ENCODE measurements at places on chromosomes 13 and 19. TPM values are rescaled to one million over a fixed set of nuclear protein-coding genes. Genes with fewer than 3 reads are reported as not detected.

Gene VSIG10L
- polyA plus RNA-seq: 3.5 TPM

Gene CRTC1
- polyA plus RNA-seq: 12.2 TPM

Gene RBM42
- 55.0 TPM for polyA plus RNA-seq

Gene ADM5
- 0.64 TPM for polyA plus RNA-seq

Gene ZNF534
- 0.57 TPM for polyA plus RNA-seq

Gene ERICH6B
- 1.5 TPM for polyA plus RNA-seq

Gene PNMA8C
- polyA plus RNA-seq: 0.60 TPM

Gene AP2A1
- polyA plus RNA-seq: 40.8 TPM

Gene AXL
- polyA plus RNA-seq: 28.6 TPM

GRCh38 chr19:45130888-45131615, 29.7 kb downstream of the NKPD1 start:
- no peak for DNase-seq

DNA sequence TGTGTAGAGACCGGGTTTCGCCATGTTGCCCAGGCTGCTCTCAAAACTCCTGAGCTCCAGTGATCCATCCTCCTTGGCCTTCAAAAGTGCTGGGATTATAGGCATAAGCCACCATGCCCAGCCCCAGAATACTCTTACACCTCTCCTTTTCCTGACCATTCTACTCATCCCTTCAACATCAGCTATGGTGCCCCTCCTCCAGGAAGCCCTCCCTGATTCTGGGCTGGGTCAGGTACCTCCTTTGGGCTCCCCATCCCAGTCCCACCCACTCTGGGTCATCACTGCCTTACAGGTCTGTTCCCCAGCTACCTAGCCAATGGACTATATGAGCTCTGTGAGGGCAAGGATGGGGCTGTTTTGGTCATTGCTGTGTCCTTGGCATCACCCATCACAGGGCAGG, 9.6 kb downstream of the TGFB1 start:
- DNase-seq: no peak

GRCh38 chr19:11125994-11126685, 29.4 kb downstream of the SPC24 start:
- DNase-seq: no peak

DNA sequence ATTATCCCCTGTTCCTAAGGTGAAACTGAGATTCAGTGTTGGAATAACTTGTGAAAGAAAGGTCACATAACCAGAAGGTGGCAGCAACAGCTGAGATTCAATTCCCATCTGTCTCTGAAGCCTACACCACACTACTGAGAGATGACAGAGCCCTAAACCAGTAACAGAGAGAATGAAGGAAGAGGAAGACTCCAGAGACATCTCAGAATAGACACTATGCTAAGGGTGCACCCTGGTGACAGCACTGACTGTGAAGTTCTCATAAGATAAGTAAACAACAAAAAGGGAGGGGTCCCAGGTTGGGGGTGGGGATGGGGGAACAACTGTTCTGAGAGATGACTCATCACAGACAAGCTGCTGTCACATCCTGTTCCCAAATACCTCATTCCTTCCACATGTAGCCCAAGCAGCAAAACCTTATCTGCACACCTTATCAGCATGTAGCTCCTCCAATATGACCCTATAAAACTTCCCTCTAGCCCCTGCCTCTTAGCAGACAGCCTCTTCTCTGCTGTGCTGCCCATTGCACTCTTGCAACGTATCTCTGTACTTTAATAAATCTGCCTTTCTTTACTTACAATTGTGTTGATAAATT, 46.5 kb downstream of the UTP14C start:
- DNase-seq: no peak

DNA sequence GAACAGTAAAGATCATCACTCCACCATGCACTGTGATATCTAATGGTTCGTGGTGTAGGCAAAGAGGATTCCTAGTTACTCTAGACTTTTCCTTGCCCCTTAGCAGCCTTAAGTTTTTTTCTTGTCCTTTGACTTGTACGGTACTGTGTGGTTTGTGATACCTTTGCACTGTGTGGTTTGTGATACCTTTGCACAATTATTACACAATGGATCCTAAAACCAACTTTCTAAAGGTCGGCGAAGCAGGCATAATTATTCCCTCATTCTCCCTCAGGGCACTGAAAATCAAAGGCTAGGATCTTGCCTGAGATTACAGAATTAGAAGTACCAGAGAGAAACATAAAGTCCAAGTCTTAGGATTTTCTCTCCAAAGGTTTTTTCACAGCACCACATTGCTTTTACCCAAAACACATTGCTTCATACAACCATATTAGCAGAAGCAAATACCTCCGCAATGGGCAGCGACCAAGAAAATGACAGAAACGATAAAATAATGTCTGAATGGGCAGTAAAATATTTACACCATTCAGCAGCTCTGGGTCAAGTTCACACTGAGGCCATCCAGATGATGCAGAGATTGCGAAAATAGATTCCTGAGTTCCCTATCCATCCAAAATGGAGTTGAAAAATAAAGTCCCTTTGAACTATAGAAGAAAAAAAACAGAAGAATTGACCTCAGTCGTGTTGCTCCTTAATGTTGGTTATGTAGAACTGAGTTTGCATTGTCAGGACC, 106.4 kb downstream of the FGF14 start:
- DNase-seq: no peak

DNA sequence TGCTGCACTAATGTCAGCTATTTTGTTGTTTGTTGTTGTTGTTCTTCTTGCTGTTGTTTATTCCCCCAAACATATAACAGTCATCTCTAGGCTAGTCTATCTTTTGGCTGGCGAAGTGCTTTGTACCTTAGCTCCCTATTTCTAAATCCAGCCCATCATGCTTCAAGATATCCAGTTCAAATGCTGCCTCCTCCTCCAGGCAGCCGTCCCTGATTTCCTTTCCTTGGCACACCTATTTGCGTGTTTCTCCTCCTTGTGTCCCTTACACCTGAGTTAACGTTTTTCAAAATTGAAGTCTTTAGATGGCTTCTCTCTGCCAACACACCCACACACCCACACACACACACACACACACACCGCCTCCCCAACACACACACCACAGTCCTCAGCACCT, 25.5 kb downstream of the INSR start:
- no peak for DNase-seq

DNA sequence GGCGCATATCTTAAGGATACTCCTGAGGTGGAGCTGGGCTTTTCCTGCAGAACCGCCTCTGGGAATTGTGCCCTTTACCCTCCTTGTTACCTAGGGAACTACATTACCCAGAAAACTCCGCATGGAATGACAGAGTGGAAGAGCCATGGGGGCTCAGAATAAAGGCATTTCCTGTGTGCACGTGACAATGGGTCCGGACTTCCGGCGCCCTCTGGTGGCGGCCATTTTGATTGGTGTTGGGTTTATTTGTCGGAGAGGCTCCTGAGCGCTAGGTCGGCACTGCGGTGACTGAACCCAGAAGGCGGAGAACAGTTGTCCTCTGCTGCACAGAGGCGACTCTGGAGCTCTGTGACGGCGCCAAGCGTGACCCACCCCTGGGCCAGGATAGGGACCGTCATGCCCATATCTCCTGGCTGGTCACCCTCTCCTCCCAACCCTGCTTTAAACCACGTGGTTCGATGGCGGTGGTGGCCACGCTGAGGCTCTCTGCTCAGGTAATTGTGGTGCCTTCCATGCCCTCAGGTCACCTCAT, at the start of gene ZNF587B:
ZNF587B (plus strand) TSS at position 229 of the 532 bp plus-strand sequence; CDS start at position 459, 230 bp downstream.
- DNase-seq: peak; percentile 62

- DNase-seq: no peak
These were observed 15.7 kb upstream of the HNRNPM start for GRCh38 chr19:8429044-8429443.

DNA sequence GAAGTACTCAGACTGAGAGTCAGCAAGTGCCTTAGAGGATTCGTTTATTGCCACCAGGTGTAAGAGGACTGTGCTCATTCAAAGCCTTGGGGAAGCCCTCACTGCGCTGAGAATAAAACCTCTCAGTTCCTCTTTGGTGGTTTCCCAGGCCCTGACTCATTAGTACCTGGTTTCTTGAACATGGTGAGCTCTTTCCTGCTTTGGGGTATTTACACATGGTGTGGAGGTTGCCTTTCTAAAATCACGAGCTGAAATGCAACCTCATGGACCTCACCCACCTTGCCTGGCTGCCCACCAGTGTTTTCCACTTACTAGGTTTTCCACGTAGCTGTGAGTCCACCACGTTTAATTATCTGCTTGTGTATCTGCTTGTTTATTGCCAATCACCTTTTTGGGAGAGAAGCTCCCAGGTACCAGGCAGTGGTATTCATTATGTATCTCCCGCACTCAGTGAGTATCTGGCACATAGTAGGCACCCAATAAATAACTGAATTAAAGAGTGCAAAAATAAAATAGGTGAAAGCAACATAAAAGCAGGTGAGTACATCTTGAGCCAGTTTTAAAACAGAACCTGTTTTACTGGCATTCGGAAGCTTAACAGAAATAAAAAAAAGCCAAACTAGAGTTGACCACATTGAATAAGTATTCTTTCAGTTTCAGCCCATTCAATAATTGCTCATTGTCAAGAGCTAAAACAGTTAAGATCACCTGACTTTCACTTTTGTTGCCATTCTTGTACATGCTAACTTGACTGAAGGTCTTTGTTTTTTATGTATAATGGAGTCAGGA, 533.0 kb downstream of the MYO16 start:
- no peak for DNase-seq

- DNase-seq: no peak
These were observed 15.8 kb downstream of the DEDD2 start for GRCh38 chr19:42201489-42202289.

- DNase-seq: no peak
These were observed 17.3 kb upstream of the GDF15 start for GRCh38 chr19:18368504-18369222.

GRCh38 chr19:45356760-45357444, 13.5 kb downstream of the ERCC2 start:
- DNase-seq: no peak

DNA sequence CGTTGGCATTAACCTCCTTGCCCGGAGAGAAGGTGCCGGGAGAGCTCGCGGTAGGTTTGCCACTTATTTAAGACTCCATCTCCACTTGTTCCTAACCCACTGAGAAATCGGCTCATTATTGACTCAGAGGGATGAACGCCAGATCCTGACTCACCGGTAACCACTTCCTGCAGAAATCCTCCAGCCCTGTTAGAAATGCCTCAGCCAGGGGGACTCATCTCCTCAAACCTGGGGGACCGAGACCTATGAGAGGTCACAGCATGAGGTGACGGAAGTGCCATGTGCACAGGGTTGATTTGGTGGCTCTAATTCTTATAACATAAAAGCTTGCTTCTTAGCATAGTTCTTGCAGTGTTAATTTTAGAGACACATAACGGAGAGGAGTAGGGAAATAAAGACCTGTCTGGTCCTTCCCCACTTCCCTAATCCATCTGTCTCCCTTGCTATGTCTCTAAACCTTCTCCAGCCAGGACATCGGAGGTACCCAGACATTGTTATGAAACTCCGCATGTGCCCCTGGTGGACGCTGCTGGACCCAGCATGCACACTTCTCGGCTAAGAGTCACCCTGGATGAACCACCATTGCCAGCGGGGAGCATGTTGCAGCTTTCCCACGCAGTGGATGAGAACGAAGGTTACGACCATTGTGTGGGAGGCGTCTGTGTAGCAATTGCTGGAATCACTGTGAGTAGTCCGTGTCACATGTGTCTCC, 158.9 kb downstream of the EFNB2 start:
- no peak for DNase-seq

- DNase-seq: no peak
These were observed 1004.2 kb downstream of the UQCRFS1 start for GRCh38 chr19:28208745-28209144.

DNA sequence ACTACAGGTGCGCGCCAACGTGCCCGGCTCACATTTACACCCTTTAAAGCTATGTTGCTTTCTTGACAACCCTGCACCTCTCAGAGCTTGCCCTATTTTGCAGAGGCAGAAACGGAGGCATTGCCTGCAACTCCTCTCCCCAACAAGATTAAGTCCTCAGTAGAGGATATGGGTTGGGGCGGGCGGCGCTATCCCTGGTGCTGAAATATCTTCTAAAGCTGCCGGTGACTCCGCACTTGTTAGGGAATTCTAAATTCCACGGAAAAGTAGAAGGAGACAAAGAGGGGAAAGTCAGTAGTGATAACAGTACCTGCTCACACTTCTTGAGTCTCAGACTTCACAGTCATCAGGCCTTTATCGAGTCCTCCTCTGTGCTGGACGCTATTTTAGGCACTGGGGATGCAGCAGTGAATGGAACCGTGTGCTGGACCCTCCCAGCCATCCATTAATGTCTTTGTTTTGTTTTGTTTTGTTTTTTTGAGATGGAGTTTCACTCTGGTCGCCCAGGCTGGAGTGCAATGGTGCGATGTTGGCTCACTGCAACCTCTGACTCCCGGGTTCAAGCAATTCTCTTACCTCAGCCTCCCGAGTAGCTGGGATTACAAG, 18.0 kb downstream of the SLC5A5 start:
- DNase-seq: peak; percentile 56

GRCh38 chr19:873084-873483, 13.6 kb downstream of the CFD start:
- no peak for DNase-seq

DNA sequence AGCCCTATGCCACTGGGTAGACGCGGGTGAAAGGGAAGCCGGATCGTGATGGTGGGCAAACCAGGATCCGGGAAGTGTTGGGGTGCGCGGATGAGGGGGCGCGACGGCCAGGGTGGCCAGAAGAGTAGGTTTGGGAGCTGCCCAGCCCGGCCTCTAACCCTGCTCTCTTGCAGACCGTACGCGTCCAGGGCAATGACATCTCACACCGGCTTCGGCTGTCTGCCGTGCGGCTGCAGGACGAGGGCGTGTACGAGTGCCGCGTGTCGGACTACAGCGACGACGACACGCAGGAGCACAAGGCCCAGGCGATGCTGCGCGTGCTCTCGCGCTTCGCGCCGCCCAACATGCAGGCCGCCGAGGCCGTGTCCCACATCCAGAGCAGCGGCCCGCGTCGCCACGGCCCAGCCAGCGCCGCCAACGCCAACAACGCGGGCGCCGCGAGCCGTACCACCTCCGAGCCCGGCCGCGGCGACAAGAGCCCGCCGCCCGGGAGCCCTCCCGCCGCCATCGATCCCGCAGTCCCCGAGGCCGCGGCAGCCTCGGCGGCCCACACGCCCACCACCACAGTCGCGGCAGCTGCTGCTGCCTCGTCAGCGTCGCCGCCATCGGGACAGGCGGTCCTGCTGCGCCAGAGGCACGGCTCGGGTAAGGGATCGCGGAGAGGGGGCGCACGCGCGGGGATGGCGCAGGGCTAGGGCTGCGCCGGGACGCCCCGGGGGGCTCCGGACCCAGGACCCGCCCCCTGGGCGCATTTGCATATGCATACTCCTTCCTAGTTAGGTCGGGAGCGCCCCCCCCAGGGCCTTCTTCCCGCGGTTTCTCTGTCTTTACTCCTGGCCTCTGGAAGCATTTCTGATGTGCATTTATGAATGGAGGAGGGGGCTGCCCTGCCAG, 4.1 kb downstream of the VSTM2B start:
- no peak for DNase-seq

- no peak for DNase-seq
These were observed 27.8 kb downstream of the ARID3A start for GRCh38 chr19:953445-954271.

- no peak for DNase-seq
These were observed 536.0 kb downstream of the MYO16 start for GRCh38 chr13:109165417-109165904.

- DNase-seq: no peak
These were observed 118.2 kb upstream of the TSC22D1 start for GRCh38 chr13:44694291-44694690.
